ENCODE measurements at places on chromosomes 1 and 21.

DNA sequence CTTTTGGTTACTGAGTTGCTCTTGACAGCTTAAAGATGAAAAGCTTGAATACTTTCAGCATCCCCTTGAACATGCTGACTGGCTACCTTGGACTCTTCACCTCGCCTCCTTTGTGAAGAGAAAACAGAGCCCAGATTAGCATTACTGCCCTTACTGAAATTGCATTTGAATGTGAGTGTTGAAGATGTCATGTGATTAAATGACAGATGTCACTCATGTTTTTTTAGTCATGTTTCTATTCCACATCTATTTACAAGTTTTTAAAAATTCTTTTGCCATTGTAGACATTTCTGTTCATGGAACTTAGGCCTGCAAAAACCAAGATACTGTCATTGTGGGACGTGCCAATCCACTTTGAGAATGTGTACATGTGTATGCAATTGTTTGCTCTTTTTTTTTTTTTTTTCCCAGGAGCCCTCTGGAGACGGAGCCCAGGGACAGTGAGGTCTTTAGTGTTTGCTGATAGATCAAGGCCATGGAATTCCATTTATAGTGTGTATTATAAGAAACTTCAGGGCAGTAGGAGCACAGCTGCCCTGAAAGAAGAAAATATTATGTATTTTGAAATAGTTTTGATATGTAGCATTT, 25.7 kb upstream of the IVNS1ABP start:
- no peak for DNase-seq

DNA sequence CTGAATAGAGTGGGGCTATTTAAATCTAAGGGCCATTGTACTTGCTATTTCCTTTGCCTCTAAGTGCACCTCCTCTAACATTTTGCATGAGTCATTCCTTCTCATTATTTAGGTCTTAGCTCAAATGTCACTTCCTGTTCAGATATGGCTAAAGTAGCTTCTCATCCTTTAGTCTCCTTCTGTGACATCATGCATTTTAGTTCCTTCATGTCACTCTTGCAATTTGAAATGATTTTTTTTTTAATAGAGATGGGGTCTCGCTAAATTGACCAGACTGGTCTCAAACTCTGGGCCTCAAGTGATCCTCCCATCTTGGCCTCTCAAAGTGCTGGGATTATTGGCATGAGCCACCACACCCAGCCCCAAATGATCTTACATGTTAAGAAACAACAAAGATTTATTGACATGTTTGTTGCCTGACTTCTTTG, 6.6 kb downstream of the TBX19 start:
- DNase-seq = no peak

GRCh38 chr1:167722152-167722869, 529 bp downstream of the MPZL1 start:
- no peak for DNase-seq

DNA sequence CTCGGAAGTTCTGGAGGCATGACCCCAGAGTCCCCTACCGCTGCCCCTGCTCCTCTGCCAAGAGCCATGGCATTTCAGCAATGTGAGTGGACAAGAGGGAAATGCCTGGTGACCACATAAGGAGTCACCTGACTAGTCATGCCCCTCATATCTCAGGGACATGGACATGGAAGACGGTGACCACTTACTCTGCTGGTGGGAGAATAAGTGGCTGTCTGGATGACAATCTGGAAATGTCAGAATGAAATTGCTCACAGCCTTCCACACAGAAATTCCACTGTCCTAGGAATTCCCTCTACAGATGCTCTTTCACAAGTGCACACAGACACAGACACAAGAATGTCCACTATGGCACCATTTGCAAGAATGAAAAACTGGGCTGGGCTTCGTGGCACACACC, 24.3 kb upstream of the PLEKHG5 start:
- DNase-seq = no peak

DNA sequence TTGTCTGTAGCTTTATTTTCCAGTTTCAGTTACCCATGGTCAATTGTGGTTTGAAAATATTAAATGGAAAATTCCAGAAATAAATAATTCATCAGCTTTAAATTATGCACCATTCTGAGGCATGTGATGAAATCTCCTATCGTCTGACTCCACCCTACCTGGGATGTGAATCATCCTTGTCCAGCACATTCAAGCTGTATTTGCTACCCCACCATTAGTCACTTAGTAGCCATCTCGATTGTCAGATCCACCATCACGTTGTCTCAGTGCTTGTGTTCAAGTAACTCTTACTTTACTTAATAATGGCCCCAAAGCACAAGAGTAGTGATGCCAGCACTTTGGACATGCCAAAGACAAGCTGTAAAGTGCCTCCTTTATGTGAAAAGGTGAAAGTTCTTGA, 4.0 kb downstream of the STPG1 start:
- DNase-seq = no peak

- no peak for DNase-seq
Measured at GRCh38 chr1:225848030-225848955, 33.9 kb downstream of the TMEM63A start.

GRCh38 chr1:178536844-178537371, 24.0 kb downstream of the TEX35 start:
- no peak for DNase-seq

- DNase-seq = no peak
Measured at GRCh38 chr1:234119431-234119830, 215.0 kb downstream of the SLC35F3 start.

- no peak for DNase-seq
Measured at GRCh38 chr1:196638466-196638865, 13.4 kb upstream of the CFH start.

DNA sequence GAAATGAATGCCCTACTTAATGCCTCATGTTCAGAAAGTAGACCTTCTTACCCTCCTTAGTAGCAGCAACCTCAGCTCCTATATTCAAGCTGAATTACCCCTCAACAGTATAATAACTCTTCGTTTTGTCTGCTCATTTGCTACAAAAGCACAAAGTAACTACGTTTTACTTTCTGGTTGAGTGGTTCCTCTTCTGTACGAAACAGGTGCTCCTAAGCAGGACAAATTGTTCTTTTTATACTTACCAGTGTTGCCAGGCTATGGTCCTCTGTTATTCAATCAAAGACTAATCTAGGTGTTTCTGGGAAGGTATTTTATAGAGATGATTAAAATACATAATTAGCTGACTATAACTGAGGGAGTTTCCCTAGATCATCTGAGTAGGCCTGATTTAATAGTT, 484.2 kb upstream of the ADAMTS5 start:
- no peak for DNase-seq

DNA sequence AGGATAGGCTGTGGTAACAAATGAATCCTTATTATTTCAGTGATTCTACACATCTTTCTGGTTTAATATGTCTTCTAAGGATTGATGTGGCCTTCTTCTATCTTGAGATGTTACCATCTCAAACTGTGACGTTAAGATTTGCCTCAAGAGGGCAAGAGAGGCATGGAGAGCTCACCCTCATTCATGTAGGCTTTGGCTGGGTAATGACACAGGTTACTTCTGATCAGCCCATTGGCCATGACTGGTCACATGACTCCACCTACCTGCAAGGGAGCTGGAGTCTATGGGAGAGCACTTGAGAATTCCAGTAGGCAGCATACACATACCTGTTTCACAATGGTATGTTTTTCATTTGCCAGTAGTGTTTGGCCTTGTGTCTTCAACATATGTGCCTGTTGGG, 30.0 kb downstream of the CACHD1 start:
- DNase-seq = no peak

GRCh38 chr21:45836268-45836655, 145.3 kb upstream of the COL6A1 start:
- no peak for DNase-seq

DNA sequence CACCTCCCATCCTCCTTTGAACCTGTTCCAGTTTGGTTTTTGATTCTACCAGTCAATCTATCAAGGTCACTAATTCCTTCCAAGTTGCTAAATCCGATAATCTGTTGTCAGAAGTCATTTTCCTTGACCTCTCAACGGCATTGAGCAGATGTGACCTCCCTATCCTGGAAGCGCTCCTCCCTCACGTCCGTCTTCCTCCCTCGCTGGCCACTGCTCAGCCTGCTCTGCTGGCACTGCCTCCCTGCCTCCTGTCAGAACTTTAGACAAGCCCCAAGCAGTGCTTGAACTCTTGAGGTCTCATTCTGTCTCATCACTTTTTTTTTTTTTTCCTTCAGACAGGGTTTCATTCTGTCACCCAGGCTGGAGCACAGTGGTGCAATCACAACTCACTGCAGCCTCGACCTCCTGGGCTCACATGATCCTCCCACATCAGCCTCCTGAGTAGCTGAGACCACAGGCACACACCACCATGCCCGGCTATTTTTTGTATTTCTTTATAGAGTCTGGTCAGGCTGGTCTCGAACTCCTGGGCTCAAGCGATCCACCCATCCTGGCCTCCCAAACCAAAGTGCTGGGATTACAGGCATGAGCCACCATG, 4.4 kb upstream of the ACOT7 start:
- DNase-seq = no peak

- no peak for DNase-seq
Measured at GRCh38 chr1:55519937-55520683, 304.9 kb upstream of the USP24 start.

DNA sequence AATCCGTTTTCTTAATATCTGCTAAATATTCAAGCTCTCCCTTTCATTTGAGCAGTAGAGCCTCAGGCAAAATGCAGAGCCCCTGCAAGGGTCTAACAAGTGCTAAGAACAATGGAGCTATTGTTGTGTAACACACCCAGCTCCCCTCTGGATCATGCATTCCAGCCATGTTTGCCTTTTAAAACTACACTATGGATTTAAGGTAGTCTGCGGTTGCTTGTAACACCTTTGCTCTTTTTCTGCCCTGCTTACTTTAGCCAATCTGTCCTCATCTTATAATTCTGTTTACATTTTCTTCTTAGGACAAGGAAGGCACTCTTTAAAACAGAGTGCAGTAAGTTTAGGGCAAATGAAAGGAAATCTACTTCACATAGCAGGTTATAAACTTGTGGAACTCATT, 60.0 kb upstream of the C1orf105 start:
- no peak for DNase-seq

DNA sequence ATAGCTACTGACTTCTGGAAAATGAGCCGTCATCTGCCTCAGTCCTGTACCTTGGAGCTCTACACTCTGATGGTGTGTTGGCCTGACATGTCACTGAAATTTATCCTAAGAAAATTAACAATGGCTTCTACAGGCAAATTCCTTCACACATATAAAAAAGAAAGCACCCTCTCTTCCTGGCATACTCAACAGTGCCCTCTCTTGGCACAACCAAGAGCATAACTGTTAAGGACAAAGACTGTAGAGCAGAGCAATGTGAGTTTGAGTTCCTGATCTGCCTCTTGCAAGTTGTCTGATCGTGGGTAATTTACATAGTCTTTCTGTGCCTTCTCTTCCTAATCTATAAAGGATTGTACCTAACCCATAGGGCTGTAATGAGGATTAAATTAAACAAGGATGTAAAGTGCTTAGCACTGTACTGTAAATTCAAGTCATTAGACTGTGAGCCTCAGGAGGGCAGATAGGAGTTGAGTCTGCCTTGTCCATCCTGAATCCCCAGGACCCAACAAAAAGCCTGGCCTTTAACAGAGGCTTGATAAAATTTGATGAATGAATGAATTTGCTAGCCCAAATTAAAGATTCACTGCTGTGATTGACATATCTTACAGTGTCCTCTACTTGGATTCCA, 83.5 kb downstream of the SYF2 start:
- peak; percentile 5 for DNase-seq

DNA sequence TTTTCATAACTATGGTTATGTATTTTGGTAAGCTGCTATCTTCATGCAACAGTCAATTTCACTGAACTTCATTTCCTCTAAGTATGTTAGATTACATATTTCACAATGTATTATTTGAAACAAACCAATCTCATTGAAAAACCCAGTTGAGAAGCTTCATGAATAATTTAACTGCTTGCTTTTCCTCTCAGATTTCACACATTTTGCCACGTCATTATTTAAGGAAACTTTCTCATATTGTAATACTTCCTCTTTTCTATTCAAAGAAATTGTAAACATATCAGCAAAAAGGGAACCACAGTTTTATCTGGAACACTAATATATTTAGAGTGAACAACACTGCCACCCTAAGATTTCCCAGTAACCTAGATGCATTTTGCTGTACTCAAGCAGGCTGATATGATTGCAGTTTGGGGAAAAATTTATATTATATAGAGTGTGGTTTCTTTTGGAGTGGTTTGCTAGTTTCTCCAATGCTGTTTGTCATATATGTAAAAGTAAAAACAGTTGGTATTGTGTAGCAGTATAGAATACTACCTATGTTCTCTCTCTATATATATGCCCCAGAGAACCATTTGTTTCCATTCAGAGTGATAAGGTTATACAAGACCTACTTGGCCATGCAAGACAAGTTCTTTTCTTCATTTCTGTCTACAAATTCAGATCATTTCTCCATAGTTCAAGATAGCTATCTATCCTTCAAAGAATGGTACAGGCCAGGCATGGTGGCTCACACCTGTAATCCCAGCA, 28.4 kb upstream of the AHCTF1 start:
- DNase-seq = no peak

- no peak for DNase-seq
Measured at GRCh38 chr1:58293388-58293787, 253.1 kb downstream of the OMA1 start.

GRCh38 chr1:208221291-208221622, 22.9 kb downstream of the PLXNA2 start:
- no peak for DNase-seq

DNA sequence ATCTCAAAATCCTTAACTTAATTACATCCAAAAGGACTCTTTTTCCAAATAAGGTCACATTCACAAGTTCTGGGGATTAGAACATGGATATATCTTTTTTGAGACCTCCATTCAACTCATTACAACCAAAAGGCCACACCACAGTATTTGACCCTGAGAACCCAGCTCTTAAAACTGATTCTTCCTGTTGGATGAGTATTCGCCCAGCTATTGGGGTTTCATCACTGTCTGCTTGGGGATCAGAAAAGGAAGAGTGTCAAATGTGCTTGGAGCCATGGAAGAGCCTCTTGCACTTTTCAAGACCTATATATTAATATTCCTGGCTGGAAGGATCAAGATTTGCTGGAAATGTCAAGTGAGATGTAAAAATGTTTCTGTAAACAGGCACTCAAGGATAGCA, 5.4 kb upstream of the TINAGL1 start:
- DNase-seq = no peak

GRCh38 chr1:54548389-54549044, 489 bp downstream of the ACOT11 start:
- DNase-seq = no peak

DNA sequence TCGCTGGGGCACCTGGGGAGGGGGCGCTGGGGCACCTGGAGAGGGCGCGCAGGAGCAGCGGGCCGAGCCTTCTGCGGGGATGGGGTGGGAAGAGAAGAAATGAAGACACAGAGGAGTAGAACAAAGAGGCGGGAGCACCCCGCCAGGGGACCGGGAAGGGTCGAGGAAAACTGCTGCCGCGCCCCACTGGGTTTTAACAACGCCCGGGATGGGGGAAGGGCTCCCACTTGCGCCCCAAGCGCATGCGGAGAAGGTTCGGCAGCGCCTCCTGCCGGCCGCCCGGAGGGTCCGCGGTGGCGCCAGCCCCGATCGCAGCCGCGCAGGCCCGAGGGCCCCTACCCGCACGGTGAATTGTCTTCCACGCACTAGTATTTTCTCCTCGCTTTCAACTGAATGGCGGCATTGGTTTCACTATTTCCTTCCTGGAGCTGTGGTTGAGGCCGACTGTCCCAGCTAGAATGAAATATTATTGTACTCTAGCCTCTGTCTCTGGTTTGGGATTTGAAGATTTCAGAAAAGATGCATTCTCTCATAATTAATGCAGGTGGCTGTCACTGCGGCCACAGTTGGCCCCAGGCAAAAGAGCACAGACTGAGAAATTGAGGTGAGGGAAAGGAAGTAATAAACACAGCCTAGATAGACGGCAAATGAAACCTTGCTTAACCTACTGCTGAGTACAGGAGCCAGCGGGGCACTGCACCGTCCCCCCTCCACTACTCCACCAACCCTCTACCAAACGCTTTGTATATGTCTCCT, 57.3 kb downstream of the MAB21L3 start:
- peak; percentile 88 for DNase-seq
